ENCODE measurements at places on chromosomes 7 and 10. TPM values are rescaled to one million over a fixed set of nuclear protein-coding genes. Genes with fewer than 3 reads are reported as not detected.

Gene HMX2
- total RNA-seq: not detected

Gene FGFR2
- total RNA-seq: 8.4 TPM

Gene TLL2
- not detected for total RNA-seq

Gene SNCG
- 252 TPM for total RNA-seq

Gene NPSR1
- total RNA-seq: not detected

Gene KNDC1
- total RNA-seq: 0.16 TPM

Gene SPDYE2
- total RNA-seq: not detected

Gene C10orf95
- total RNA-seq: not detected

Gene FZD8
- 3.8 TPM for total RNA-seq

Gene GDF2
- not detected for total RNA-seq

Gene FAM237B
- total RNA-seq: not detected

Gene STEAP1
- 23.1 TPM for total RNA-seq

Gene NKX2-3
- 15.4 TPM for total RNA-seq

Gene ZFYVE27
- 17.9 TPM for total RNA-seq

Gene WASHC2C
- 46.8 TPM for total RNA-seq

Gene CCDC3
- total RNA-seq: 23.5 TPM

Gene CHAT
- not detected for total RNA-seq

Gene PTTG1IP2
- not detected for total RNA-seq

Gene LRIT1
- not detected for total RNA-seq

Gene PILRA
- 17.2 TPM for total RNA-seq

Gene SEMA3C
- total RNA-seq: 201 TPM

Gene CHCHD1
- 21.9 TPM for total RNA-seq

Gene C10orf71
- total RNA-seq: not detected

Gene TAS2R41
- total RNA-seq: not detected

Gene FRA10AC1
- 25.2 TPM for total RNA-seq

Gene PRKG1
- 17.1 TPM for total RNA-seq

Gene PPP1R3A
- not detected for total RNA-seq

Gene PRXL2A
- total RNA-seq: 448 TPM

Gene SMO
- 7.7 TPM for total RNA-seq

Gene GDF10
- total RNA-seq: 0.75 TPM

Gene GPR37
- 0.84 TPM for total RNA-seq

Gene TAS2R60
- total RNA-seq: not detected

Gene SPDYE16
- total RNA-seq: not detected

Gene FBXL13
- 4.9 TPM for total RNA-seq

Gene MMRN2
- total RNA-seq: 69.9 TPM

Gene GIMAP7
- total RNA-seq: 5.8 TPM

Gene CFAP46
- not detected for total RNA-seq

Gene SYNPO2L
- total RNA-seq: not detected

Gene PTPRZ1
- 33.9 TPM for total RNA-seq

Gene NIPSNAP2
- 73.3 TPM for total RNA-seq

Gene SHOC2
- 73.6 TPM for total RNA-seq

Gene FAM107B
- total RNA-seq: 77.5 TPM

Gene STX1A
- total RNA-seq: 10.4 TPM

Gene CRTAC1
- total RNA-seq: 0.93 TPM

Gene MARCHF5
- 23.5 TPM for total RNA-seq

Gene MYL7
- not detected for total RNA-seq

Gene KLF14
- total RNA-seq: 1.4 TPM

Gene ADCK2
- 24.2 TPM for total RNA-seq

Gene GIMAP6
- total RNA-seq: 135 TPM

Gene OR6V1
- total RNA-seq: not detected

Gene MDFIC
- total RNA-seq: 86.2 TPM

Gene TBC1D12
- total RNA-seq: 15.5 TPM

Data from omental fat pad (tissue), 4 donors.